ENCODE measurements at places on chromosomes 3 and 15.

DNA sequence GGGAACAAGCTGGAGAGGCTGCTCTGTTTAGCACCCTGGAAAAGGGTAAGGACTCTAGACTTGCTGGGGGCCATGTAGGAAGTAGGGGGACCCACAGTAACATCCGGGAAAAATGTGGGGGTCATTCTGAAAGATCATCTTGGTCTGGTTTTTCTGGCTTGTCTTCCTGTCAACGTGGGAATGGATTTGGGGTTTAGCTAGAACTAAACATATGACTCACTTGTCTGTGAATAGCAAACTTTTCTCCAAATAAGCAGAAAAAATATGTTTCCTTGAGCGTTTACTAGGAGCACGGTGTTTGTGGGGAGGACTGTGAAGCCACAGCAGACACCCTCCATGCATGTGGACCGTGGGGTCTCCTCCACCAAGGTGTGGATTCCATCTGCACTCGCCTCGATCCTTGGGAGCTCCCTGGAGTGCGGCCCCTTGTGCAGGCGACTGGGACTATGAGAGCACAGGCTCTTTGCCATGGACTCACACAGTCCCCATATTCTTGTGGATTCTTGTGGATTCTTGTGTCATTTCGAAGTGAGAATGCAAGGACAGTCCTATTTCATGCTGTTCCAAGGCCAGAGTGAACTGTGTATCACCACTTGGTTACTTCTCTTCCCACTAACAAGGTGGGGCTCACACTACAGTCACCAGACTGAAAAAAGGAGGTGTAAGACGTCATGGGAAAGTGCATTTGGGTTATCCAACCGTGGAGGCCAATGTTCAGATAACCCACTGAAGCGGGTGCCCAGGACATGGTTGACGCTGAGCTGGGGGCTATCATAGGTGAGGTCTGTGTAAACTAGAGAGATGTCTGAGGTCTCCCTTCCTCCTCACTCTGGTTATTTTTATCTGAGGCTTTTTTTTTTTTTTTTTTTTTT lies 25.5 kb downstream of the PGPEP1L start:
- no peak for DNase-seq

- no peak for DNase-seq
Measured at GRCh38 chr3:134810052-134810435, 15.0 kb downstream of the EPHB1 start.

DNA sequence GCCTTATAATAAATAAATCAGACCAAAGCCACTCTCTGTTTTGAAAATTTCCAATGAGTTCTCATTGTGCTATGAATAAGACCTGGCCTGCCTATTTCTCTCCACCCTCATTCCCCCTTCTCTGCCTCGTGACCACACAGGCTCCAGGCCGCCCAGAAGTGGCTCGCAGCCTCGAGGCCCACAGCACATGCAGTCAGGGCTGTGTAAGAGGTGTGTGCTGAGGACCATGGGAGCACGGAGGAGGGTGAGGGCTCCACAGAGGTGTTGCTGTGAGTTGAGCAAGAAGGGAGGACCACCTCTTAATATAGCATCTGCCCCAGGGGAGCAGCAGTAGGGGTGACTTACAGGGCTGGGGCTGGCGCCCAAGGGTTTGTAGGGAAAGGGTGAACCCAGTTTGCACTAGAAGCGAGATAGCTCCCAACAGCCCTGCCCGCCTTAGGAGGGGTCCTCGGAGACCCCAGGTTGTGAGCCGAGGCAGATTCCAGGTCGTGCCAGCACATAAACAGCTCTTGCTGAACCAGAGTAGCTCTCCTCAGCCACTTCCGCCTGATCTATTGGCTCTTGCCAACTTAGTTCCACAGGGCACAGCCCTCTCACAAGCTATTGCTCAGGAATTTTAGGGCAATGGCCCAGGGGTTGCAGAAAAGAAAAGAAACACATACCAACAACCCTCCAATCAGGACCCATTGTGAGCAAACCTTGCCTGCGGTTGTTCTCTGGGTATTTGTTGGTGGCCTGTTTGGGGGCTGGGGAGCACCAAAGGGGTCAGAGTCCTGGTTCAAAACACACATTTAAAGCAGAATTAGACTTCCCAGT lies 117.7 kb downstream of the MYLK start:
- no peak for DNase-seq

DNA sequence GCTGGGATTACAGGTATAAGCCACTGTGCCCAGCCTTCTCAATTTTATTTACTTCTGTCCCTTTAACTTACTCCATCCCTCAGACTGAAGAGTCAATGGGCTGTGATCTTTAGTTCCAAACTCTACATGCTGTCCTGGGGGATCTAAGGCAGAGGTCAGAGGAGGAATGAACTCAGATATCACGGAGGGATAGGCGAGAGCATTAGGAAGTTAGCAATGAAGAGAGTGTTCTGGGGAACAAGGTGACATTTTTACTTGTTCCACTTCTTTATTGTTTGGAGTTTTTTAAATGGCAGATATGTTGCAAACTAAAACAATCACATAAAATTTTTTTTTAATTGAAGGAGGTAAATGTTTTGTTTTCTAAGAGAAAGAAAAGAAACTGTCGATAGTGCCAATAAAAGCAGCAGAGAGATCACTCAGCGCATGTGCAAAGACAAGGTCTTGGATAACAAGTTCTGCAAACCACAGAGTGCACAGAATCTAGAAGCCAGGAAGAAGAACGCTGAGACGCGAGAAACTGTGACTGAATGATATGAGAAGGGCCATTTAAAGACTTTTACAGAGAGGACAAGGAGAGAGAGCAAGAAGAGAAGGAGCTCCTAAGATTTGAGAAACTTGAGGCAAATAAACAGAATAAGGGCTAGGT lies 10.8 kb upstream of the CA12 start:
- DNase-seq, result no peak
